ENCODE measurements at places on chromosomes 16 and 17.

GRCh38 chr16:66150698-66151482, 215.6 kb upstream of the CDH5 start:
- peak; percentile 41 for DNase-seq

DNA sequence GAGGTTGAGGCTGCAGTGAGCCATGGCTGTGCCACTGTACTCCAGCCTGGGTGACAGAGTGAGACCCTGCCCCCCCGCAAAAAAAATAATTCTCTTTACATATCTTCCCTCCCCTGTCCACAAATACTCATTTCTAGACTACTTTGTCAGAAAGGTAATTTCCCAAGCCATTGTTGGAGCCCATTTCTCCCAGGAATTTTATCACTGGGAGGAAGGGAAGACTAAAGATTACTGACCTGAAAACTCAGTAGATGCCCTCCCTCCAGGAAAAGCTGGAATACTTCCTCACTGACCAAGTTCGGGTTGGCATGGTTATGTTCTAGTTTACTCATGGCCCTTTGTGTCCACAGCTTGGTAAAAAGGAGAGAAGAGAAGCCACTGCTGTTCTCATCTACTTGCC, 4.1 kb downstream of the CALCOCO2 start:
- DNase-seq = no peak

DNA sequence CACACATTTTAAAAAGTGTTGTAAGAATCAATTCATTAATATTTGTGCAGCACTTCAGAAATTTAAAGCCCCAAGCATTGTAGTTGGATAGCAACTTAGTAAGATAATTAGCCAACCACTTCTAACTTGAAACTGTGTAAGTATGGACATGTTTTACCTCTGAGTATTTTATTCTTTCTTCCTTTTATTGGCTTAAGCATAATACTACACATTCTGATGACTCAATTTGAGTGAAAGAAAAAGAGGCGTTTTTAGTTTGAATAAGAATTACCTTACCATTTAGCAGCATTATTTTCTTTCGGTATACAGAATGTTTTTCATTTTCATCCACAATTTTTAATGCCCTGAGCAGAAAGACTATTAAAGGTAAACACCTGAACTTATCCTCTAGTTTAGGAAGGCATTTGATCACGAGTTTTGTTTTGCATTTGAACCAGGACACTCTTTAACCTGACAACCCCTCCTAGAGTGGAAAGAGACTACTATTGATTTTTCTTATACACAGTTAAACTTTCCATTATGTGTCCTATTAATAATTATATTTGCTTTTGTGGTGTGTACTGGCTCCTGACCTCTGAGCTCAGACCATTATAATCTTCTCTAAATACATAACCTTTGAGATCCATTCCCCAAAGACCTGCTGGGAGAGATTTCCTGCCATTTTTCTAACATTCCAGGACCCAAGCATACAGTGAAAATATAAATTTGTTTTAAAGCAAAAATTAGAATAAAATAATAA, 9.2 kb downstream of the NACA2 start:
- DNase-seq = no peak

DNA sequence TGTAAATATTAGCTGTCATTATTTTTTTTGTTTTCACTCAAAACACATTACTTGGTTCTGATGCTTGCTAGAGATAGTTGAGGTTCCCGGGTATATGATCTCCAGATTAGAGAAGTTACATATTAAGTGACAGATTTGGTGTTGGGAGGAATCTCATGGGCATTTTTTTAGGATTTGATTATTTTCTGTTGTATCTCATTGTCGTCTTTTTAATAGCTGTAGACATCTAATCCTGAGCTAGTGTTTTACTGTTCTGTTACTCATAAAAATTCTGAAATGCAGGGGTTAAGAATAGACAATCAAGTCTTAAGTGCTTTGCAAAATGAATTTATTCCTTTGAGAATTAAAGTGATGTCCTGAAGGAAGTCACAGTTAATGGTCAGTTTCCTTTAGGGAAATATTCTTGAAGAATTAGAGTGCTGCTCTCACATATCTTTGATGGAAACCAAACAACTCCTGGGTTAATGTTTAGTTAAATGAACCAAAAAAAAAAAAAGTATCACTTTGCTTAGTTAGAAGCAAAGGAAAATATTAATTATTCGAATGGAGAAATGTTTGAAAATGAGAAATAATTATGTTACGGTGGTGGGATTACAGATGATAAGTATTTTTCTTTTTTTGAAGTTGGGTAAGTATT, 251.7 kb upstream of the CACNG5 start:
- DNase-seq = no peak

- DNase-seq = no peak
Observed at GRCh38 chr17:62014526-62014925, 50.6 kb downstream of the MED13 start.

Measured in Daoy (cell line).